ENCODE measurements at places on chromosomes 4 and X.

GRCh38 chr4:152308951-152309350 lies 226.9 kb downstream of the FBXW7 start:
- no peak for DNase-seq

DNA sequence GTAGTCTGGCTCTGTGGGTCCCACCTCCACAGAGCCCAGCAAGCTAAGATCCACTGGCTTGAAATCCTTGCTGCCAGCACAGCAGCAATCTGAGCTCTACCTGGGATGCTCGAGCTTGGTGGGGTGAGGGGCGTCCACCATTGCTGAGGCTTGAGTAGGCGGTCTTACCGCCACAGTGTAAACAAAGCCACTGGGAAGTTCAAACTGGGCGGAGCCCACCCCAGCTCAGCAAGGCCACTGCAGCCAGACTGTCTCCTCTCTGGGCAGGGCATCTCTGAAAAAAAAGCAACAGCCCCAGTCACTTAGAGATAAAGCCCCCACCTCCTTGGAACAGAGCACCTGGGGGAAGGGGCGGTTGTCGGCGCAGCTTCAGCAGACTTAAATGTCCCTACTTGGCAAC lies 243.2 kb upstream of the POF1B start:
- DNase-seq, result no peak

- DNase-seq, result peak; percentile 59
These were observed 40.6 kb downstream of the GABRB1 start for GRCh38 chr4:47071901-47072341.

GRCh38 chrX:9396930-9397329 lies 67.9 kb upstream of the TBL1X start:
- DNase-seq, result peak; percentile 25

- no peak for DNase-seq
These were observed 348.7 kb upstream of the KLF3 start for GRCh38 chr4:38315286-38315685.

All from iris pigment epithelial cell (primary cell).